Vagina (tissue), 2 donors: ENCODE measurements at places on chromosomes 5 and 9.
A peak's percentile ranks its signal among the peaks of the same experiment; 100 is the strongest.

GRCh38 chr9:121466142-121466541 lies 33.5 kb downstream of the GGTA1 start:
- no peak for DNase-seq

- peak; percentile 86 for DNase-seq
These were observed 4.5 kb downstream of the EGR1 start for GRCh38 chr5:138469540-138470321.

GRCh38 chr9:72509635-72510034 lies 11.8 kb upstream of the TMC1 start:
- no peak for DNase-seq

- no peak for DNase-seq
These were observed 269.1 kb upstream of the ACTBL2 start for GRCh38 chr5:57751710-57752109.

DNA sequence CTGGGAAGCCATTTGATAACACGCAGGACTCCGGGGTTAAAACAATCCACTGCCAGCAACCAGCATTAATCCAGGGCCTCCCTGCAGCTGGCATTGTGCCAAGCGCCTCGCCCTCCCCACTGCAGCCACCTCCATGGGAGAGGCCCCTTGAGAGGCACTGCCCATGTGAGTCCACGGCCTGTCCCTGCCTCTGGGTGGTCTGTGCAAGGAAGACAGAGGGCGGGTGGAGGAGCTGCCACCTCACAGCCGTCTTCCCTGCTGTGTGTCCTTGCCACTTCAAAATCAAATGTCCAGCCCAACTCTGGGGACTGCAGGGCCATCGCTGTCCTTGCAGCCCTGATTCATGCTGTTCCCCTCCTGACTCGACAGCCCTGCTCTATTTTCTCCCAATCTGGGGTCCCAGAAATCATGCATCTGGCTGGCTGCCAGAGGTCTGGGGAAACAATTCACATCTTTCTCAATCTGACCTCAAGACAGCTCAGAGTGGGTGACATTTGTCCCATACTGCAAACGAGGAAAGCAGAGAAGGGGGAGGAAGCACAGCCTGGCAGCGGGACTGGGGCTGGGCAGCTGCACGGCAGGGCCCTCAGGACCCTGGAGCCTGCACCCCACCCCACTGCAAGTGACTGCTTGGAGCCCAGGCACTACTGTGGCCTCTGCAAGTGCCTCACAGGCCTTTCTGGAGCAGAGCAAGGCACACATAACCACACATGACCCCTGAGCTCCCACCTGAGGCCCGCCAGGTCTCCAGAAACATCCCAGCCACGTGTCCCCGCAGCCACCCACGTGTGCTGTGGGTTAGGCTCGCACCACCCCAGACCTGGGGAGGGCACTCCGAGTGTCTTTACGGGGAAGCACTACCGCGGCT lies 15.7 kb downstream of the BRD3OS start:
- no peak for DNase-seq
